ENCODE measurements at places on chromosomes 16 and 17. TPM values are rescaled to one million over a fixed set of nuclear protein-coding genes. Genes with fewer than 3 reads are reported as not detected.

Gene TMEM235
- not detected for total RNA-seq

Gene CTRB2
- total RNA-seq: not detected

Gene MT1F
- total RNA-seq: 2.9 TPM

Gene PRRT2
- total RNA-seq: not detected

Gene ZG16
- not detected for total RNA-seq

Gene TEKT3
- total RNA-seq: not detected

Gene NOG
- total RNA-seq: 41.2 TPM

Gene CX3CL1
- 5.1 TPM for total RNA-seq

Gene ADAMTS18
- 29.9 TPM for total RNA-seq

Gene MPP2
- 0.59 TPM for total RNA-seq

Gene PRCD
- 0.59 TPM for total RNA-seq

Gene TMEM238L
- not detected for total RNA-seq

Gene DRC3
- 1.6 TPM for total RNA-seq

Gene MARVELD3
- not detected for total RNA-seq

Gene SULT1A4
- 30.4 TPM for total RNA-seq

Gene CCL11
- total RNA-seq: not detected

Gene SLC12A3
- total RNA-seq: 0.20 TPM

Gene C17orf78
- total RNA-seq: not detected

Gene ST6GALNAC2
- total RNA-seq: 2.2 TPM

Gene CHST4
- total RNA-seq: not detected

Gene SPATA22
- total RNA-seq: not detected

Gene TBC1D3H
- total RNA-seq: not detected

Gene ASIC2
- not detected for total RNA-seq

Gene EEF2K
- total RNA-seq: 22.8 TPM

Gene ARL17A
- total RNA-seq: 2.7 TPM

Gene ASB16
- not detected for total RNA-seq

Gene RNU2-1
- total RNA-seq: not detected

Gene CCDC92B
- 0.05 TPM for total RNA-seq

Gene CMIP
- 23.3 TPM for total RNA-seq

Gene CCDC144A
- 1.2 TPM for total RNA-seq

Gene HOXB8
- total RNA-seq: 22.9 TPM

Gene ITGAX
- 0.64 TPM for total RNA-seq

Gene KCNJ18
- not detected for total RNA-seq

Gene SMIM36
- total RNA-seq: not detected

Gene MKS1
- 5.7 TPM for total RNA-seq

Gene PLD6
- 5.2 TPM for total RNA-seq

Gene RUNDC3A
- total RNA-seq: not detected

Gene CSNK1D
- 35.2 TPM for total RNA-seq

Gene CLEC18A
- total RNA-seq: under 0.01 TPM
